ENCODE measurements at places on chromosomes 4 and X.

GRCh38 chr4:145920205-145920604 lies 18.4 kb downstream of the ZNF827 start:
- DNase-seq: no peak

GRCh38 chrX:15441464-15441863 lies 51.7 kb downstream of the PIR start:
- no peak for DNase-seq

- no peak for DNase-seq
These were observed 164.6 kb downstream of the BANK1 start for GRCh38 chr4:101954975-101955678.

DNA sequence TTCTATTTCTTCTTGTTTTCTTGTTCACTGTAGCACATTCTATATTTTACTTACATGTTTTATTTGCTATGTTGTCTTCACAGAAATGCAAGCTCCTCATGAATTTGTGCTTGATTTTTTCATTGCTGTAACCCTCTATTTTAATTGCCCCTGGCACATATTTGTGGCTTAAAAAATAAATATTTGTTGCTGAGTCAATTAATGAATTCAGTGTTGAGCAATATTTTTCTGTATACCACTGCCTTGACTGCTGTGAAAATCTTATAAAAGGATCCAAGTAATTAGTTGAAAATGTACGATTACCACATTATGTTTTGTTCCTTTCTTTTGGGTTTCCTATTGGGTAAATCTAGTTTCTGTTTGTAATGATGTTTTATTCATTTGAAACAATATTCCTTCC lies 68.5 kb downstream of the FAM47A start:
- no peak for DNase-seq

DNA sequence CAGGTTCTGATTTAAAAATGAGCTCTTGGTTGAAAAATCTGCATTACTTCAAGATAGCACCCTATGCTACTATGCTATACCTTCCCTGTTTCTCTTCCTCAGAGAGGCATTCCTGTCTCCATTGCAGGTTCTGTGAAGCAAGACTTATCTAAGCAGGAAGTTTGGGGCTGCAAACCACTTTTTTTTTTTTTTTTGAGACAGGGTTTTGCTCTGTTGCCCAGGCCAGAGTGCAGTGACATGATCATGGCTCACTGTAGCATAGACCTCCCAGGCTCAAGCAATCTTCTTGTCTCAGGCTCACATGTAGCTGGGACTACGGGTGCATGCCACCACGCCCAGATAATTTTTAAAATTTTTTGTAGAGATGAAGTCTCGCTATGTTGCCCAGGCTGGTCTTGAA lies 4.0 kb upstream of the CCNG2 start:
- no peak for DNase-seq

- no peak for DNase-seq
These were observed 32.8 kb downstream of the CENPC start for GRCh38 chr4:67512501-67512900.

DNA sequence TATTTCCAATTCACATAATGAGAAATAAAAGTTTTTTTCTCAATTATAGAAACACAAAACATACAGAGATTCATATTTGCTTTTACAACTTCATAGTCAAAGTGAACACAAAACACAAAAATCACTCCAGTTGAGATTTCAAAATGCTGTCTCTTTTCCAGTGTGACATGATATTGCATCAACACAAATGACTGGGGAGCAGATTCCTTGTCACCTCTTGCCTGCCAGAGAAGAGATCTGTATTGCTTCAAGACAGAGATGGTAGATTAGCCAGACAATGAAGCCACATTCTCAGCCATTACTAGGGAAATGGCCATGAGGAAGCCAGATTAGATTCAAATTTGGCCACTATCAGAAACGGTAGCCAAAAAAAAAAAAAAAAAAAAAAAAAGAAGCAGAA lies 2313.1 kb upstream of the AGA start:
- DNase-seq: no peak

DNA sequence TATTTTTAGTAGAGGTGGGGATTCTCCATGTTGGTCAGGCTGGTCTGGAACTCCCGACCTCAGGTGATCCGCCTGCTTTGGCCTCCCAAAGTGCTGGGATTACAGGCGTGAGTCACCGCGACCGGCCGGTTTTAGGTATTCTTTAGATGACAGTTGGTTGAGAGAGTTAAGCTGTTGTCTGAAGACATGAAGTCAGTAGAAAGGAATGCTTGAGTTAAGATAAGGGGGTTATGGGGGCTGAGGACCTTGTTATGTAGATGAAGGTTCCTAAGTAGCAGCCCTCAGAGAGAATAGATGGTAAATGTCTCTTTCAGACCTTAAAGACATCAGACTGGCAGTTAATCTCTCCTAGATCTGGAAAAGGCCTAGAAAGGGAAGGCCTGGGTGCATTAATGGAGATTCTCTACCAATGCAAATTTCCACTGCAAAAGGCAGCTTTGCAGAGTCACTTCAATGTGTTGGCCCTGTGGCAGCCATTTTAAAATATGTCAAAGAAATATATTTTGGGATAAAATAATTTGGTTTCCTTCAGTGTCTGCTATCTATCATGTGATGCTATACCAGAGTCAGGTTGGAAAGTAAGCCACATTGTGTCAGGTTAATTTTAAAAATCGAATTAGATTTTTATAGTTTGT lies 6.4 kb upstream of the ZNF674 start:
- DNase-seq: no peak

DNA sequence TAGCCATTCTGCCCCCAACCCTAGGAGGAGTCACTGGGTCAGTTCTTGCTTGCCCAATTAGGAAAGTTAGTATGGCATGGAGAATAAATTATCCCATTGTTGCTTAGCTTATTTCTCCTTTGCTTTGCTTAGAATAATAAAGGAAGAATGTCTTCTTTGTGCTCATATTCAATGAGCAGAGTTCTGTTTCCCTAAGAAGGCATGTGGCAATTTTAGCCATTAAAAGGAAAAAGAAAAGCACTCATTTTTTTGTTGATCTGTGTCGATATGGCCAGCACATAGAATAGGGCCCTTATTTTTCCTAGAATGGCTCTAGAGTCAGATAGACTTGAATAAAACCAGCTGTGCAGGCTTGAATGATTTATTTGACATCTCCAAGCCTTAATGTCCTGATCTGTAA lies 166.4 kb upstream of the PPARGC1A start:
- no peak for DNase-seq

GRCh38 chr4:100641336-100641735 lies 123.5 kb upstream of the EMCN start:
- DNase-seq: no peak

DNA sequence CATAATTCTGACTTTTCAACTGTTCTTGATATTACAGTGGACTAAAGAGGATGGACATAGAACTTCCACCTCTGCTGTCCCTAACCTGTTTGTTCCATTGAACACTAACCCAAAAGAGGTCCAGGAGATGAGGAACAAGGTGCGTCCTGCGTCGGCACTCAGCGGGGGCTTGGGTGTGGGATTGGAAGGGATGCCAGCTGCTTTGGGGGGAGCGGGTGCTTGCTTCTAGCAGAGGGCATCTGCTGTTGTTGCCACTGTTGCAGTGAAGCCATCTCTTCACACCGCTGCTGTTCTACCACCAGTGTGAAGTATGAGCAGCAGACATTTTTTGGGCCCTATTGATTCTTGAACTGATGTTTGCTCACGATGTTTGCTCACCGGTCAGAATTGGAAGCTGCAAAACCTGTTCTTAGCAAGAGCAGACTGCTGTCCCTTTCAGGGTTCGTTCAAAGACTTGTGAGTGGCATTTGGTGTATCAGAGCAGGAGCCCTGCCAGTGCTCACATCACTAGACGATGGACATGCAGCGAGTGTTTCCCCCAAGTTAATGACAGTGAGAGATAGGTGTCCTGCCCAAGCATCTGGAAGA lies 55.4 kb downstream of the NOP14 start:
- no peak for DNase-seq

DNA sequence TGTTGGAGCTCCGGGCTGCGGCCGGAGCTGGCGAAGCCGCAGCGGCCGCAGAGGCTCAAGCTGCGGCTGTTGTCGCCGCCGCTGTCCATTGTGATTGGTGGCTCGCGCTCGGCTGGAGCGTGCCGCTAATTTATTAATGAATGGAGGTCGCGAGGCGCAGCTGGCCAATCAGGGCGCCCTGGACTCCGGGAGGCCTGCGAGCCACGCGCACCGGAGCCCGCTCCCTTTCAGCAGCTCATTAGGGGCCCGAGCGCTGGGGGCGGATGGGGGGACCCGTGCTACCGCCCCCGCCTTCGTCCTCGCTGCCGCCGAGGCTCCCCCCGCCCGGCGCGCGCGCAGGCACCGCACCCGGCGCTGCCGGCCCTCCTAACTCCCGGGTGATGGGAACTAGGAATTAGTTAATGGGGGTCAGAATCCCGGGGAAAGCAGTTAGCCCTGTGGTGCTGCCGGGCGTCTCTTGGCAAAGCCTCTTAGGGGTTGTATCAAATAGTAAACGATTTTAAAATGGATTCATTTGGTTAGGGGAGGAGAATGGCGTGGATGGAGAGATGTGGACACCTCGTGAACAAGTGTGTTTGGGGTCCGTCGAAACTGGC lies 589 bp upstream of the NEUROG2 start:
- DNase-seq: no peak

DNA sequence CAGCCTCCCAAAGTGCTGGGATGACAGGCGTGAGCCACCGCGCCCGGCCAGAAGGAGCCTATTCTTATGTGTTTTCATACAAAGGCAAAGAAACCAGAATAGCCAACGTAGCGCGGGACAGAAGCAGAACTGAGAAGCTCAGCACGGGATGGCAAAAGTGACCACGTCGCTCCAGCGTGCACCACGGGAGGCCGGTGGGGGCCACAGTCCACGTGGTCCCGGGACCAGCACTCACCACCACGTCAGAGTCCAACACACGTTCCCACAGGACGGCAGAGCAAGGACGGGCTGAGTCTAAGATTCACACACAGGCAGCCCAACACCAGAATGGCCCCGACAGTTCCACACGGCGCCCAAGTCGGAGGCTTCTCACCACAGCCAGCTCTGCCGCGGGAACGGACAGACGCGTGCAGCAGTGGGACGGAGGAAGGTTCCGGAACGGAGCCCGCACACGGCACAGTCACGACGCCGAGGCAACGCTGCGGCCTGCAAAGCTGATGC lies 18.8 kb upstream of the GTPBP6 start:
- DNase-seq: no peak

DNA sequence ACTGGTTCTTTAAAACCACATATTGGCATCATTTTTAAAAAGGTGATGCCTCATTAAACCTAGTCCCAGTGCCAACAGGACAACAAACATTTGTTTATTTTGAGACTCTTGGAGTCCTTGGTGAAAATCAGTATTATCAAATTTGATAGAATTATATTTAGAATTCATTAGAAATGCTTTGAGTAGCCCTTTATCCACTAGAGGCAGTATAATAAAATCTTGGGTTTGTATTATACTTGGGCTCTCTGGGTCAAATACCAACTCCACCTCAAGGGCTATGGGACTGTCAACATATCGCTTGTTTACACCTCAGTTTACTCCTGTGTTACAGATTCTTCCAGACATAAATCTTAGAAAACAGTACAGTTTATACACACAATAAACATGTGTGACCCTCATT lies 335.7 kb upstream of the FSTL5 start:
- DNase-seq: no peak

- DNase-seq: no peak
These were observed 134.9 kb downstream of the MAML3 start for GRCh38 chr4:140018931-140019618.

GRCh38 chrX:10582945-10583344 lies 37.4 kb downstream of the MID1 start:
- DNase-seq: no peak

DNA sequence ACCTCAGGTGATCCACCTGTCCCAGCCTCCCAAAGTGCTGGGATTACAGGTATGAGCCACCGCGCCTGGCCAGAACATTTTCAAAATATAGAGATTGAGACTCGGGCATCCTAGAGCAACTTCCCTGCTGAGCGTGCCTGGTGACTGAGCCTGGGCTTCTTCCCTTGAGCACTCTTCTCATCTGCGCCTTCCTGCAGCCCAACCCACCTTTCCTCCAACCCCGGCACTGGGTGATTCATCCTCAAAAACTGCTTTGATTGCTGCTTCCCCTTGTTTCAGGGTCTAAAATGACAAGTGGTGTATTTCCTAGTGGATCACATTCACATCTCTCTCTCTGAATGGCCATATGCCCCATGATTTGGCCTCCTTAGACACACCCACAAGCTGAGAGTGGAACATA lies 37.8 kb downstream of the PHKA2 start:
- DNase-seq: no peak

DNA sequence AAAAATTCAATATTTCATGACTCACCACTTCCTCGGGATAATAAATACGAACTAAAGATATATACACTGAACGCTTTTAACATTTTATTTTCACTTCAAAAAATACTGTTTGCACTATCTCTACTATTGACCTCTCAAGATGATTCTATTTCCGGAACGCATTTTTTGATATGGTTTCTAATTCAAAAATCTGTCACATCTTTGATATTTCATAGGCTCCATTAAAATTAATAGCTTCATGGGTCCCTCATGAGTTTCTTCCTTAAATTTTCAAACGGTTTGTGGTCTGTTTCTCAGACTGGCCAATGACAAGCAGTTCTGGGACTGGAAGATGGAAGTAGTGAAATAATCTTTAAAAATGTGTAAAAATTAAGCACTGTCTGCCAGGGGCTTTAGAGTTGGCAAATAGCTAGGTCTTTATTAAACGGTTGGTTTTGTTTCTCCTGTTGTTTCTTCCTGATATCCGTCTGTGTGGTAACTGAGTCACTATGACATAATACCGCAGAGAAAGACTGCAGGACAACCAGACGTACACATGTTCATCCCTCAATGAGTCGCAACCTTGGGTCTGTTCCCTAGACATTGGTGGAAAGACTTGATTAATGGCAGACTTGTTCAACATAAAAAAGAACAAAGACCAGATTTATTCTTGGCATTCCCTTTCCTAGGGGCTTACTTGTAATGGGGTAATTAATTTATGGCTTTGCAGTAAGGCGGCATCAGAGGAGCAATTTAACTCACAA lies 133.8 kb downstream of the PALLD start:
- no peak for DNase-seq

- no peak for DNase-seq
These were observed 72.2 kb downstream of the CCKAR start for GRCh38 chr4:26418107-26418506.

DNA sequence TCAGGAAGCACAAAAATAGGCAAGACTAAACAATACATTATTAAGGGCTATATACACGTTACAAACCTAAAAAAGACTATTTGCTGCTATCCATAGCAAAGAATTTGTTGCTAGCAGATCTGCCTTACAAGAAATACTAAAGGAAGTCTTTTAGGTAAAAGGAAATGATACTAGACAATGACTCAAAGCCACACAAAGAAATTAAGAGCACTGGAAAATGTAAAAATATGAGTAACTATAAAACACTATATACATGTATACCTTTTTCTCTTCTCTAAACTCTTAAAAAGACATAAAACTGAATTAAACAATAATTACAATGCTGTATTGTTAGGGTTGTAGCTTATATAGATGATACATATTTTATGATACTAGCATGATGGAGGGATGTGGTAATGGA lies 25.7 kb downstream of the SLC9A7 start:
- DNase-seq: no peak
